ENCODE measurements at places on chromosomes 13 and 19.

GRCh38 chr13:44197791-44198770 is 175.5 kb upstream of the SERP2 start:
- DNase-seq: no peak

GRCh38 chr19:38666663-38667511 is 19.4 kb downstream of the ACTN4 start:
- no peak for DNase-seq

- DNase-seq: no peak
These were observed 1385.8 kb downstream of the PCDH9 start for GRCh38 chr13:65844266-65844841.

DNA sequence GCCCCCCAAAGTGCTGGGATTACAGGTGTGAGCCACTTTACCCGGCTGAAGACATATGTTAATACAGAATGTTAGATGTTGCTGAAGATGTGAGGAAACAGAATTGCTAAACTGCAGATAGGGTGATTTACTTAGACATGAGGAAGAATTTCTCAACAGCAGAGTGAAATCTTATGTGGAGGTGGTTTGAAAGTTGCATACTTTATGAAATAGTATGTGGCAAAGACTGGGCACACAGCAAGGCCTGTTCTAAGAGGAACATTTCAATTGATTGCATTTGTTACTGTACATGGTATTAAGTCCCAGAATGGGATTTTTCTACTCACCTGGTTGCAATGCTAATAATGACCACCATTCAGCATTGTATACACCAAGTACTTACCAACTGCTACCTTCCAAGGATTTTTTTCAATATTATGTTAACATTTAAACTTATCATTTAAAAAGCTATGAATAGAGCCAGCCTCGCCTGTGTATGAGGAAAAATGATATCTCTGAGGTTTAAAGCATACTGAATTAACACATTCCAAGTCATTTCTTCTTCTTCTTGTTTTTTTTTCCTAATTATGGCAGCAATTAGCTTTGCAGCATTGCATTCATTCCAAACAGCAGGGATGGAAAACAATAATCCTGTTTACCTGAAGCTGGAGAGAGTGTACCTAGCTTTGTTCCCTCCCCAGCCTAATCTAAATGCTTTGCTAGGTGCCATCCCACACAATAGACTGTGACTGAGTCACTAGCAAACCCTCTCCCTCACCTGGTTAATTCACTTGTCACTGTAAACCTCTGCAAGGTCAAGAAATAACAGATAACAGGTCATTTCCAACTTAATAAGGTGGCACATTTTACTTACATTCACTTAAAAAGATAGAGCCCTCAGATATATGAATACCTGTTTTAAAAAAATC is 19.4 kb upstream of the KLF5 start:
- DNase-seq: no peak

DNA sequence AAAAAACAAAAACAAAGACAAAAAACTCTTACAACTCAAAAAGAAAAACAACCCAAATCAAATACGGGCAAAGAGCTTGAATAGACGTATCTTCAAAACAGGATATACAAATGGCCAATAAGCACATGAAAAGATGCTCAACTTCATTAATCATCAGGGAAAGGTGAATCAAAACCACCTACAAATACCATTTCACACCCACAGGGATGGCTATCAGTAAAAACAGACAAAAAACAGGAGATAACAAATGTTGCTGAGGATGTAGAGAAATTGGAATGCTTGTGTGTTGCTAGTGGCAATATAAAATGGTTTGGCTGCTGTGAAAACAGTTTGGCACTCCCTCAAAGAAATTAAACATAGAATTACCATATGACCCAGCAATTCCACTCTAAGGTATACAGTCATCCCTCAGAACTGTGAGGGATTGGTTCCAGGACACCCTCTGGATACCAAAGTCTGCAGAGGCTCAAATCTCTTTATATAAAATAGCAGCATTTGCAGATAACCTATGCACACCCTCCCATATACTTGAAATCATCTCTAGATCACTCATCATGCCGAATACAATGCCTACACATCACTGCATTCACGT is 29.7 kb downstream of the MLLT1 start:
- no peak for DNase-seq

DNA sequence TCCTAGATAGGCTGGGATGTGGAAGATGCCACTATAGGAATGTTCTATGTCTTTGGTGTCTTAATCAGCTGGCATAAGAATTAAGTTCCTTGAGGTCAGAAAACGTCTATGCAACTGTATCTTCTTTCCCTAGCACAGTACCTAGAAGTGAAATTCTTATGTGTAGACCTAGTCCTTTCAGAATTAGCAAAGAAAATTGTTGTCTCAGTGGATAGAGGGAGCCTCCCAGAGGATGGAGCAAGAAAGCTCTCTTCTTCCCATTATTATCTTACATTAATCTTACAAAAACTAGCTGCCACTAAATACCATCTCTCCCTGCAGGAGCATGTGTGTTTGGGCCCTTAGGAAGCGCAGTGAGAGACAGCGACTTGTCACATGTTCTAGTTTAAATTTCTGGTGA is 11.6 kb downstream of the CLDN10 start:
- DNase-seq: no peak

GRCh38 chr19:1503089-1503924 is 9.5 kb downstream of the ADAMTSL5 start:
- DNase-seq: peak; percentile 36

- DNase-seq: no peak
These were observed 30.3 kb downstream of the ZNF763 start for GRCh38 chr19:11995174-11995573.

DNA sequence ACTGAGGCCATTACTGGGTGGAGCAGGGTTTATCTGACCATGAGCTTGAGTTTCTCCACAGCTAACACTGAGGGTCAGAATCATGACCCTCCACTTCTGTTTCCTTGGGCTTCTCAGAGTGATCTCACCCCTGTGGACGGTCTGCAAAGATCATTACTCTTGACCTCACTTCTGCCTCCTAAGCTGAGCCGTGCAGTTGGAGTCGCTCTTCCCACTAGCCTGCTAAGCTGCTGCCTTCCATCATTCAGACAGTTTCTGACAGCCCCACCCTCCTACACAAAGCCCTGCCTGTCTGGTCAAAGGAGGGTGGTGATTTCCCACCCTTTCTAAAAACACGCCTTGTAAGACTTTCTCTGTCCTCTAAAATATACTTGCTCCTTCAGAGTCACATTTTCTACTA is 9.3 kb upstream of the FRY start:
- DNase-seq: no peak

GRCh38 chr13:83880275-83881139 is 1.8 kb downstream of the SLITRK1 start:
- DNase-seq: no peak

GRCh38 chr19:33175886-33176669 is 18.1 kb upstream of the LRP3 start:
- DNase-seq: peak; percentile 11

DNA sequence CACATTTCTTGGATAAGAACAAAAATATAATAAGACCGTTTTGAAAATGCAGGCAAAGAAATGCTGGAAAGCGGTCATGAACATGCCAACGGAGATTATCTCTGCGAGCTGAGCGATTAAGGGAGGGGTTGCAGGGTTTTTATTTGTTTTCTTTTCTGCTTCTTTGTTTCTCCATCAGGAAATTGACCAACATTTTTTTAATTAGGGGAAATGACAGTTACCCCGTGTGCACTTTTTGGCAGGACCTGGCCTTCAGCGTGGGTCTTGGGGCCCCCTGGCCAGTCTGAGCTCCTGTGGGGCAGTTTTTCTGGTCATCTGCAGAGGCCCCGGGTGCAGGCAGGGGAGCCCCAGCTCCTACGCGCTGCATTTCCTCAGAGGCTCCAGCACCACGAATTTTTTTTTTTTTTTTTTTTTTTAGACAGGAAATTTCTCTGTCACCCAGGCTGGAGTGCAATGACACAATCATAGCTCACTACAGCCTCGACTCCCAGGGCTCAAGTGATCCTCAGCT is 31.3 kb upstream of the HOMER3 start:
- DNase-seq: no peak

- no peak for DNase-seq
These were observed 6.7 kb upstream of the TMPRSS9 start for GRCh38 chr19:2353159-2353886.

- DNase-seq: no peak
These were observed 95.0 kb downstream of the LIG4 start for GRCh38 chr13:108120302-108120701.

- no peak for DNase-seq
These were observed 332.7 kb downstream of the OXGR1 start for GRCh38 chr13:96661612-96662011.

DNA sequence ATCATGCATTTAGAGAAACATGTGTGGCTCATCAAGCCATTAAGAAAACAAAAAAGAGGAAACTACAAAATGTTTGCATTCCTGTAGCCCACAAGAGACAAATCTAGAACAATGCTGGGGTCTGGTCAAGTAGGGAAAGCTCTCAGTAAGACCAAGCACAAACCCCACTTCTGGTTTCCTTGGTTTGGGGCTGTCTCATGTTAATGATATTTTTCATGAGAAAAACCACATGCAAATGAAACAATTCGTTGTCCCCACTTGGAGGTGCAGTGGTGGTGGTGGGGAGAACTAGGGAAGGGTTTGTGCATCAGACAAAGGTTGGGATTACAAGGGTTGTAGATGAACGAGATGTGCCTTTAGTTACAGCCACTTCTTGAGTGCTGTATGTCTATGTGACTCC is 7.0 kb upstream of the RB1 start:
- DNase-seq: no peak

DNA sequence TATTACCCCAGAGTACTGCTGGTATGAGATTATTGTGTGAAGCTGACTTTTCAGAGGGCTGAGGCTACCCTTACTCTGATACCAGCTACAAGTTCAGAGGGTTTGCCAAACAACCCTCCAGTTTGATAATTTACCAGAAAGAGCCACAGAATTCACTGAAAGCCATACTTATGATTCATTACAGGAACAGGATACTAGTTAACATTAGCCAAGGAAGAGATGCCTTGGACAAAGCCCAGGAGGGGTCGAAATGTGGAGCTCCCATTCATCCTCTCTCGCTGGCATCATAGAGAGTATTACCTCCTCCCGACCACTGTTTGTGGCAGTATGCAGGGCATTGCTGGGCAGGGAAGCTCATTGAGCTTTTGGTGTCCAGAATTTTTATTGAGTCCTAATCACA is 364.3 kb downstream of the KCNRG start:
- no peak for DNase-seq

DNA sequence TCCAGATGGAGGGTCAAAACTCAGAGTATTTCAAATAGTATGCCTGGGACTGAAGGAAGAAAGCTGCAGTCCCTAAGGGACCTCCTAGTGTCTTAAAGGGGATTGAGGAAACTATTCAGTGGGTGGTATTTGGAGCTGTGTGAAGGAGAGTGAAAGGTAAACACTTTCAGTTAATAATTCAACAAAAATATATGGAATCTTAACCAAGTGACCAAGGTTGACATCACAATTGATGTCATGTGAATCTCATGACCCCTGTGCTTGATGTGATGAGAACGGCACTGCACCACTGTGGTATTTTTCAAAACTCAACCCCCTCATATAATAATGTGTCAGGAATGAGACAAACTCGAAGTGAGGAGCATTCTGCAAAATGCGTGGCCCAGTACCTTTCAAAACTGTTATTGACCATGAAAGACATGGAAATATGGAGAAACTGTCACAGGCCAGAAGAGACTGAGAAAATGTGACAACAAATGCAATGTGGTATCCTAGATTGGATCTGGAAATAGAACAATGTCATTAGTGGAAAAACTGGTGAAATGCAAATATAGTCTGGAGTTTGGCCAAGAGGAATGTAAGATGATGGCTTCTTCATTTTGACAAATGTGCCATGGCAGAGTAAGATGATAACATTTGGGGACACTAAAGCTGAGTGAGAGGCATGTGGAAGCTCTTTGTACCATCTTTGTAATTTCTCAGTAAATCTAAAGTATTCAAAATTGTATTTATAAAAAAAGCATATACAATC is 553.9 kb downstream of the RFC3 start:
- no peak for DNase-seq

GRCh38 chr13:48749144-48749543 is 95.4 kb downstream of the CYSLTR2 start:
- DNase-seq: no peak

GRCh38 chr13:32887617-32888016 is 128.6 kb upstream of the KL start:
- no peak for DNase-seq

- no peak for DNase-seq
These were observed 3.8 kb upstream of the ATP1A3 start for GRCh38 chr19:41997851-41998229.

GRCh38 chr13:45464141-45464686 is 525 bp upstream of the COG3 start:
- DNase-seq: no peak

DNA sequence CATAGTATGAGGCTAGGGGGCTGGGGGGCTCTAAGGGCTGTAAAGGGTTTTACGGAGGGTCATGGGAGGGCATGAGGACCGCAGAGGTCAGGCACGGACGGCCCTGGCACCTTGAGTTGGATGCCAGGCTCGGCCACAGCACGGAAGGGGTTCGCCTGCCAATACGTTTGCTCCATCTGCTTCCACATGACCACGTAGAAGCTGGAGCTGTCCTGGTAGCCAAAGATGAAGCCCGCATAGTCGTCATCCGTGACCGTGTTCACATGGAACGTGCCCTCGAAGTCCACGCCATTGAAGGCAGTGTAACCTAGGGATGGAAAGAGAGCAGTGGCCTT is 6.4 kb downstream of the COMP start:
- no peak for DNase-seq

GRCh38 chr19:41276231-41276630 is 12.1 kb downstream of the HNRNPUL1 start:
- no peak for DNase-seq

DNA sequence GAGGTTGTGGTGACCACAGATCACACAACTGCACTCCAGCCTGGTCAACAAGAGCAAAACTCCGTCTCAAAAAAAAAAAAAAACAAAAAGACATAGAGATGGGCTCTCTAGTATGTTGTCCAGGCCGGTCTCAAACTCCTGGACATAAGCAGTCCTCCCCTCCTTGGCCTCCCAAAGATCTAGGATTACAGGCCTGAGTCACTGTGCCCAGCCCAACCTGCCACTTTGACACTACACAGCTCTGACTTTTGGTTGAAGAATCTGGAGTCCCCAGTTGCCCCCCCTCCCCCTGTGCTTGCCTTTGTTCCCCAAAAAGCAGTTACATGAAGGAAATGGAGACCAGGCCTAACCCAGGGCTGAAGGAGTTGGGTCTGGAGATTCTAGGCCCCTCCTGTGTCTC is 12.9 kb downstream of the CARM1 start:
- no peak for DNase-seq

- no peak for DNase-seq
These were observed 5.9 kb upstream of the SAMD1 start for GRCh38 chr19:14096272-14096992.
